Suppressor macrophage (primary cell): ENCODE measurements at places on chromosomes 5 and 9.

DNA sequence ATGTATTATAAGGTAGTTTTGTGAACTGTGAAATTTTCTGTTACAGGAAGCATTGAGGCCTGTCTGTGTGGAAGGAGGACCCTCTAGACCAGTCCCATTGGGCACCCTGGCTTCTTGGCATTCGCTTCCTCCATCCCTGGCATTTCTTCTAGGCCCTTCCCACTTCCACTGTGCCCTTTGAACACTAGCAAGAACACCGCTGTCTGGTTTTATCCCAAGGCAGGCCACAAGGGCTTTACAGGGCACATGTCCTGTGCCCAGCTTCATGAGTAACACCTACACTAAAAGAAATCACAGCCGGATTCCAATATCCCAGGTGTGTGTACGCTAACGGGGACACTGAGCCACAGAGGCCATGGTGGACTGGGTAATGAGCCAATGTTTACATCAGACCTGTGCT is 99.8 kb downstream of the ADRB2 start:
- DNase-seq = no peak

DNA sequence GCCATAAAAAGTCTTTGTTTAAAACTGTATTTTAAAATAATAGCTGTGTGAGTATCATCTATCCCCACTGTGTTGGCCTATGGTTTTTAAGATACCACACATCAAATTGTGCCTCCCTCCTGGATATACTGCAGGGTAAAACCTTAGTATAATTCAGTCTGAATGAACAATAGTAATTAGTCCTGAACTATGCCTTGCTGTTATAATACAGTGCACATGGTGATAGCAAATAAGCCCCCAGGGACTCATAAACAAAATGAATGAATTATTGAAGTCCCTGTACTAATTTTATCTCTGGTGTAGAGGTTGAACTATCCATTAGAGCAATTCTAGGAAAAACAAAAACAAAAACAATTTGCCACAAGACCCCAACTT is 142.7 kb upstream of the ADAMTSL1 start:
- no peak for DNase-seq

DNA sequence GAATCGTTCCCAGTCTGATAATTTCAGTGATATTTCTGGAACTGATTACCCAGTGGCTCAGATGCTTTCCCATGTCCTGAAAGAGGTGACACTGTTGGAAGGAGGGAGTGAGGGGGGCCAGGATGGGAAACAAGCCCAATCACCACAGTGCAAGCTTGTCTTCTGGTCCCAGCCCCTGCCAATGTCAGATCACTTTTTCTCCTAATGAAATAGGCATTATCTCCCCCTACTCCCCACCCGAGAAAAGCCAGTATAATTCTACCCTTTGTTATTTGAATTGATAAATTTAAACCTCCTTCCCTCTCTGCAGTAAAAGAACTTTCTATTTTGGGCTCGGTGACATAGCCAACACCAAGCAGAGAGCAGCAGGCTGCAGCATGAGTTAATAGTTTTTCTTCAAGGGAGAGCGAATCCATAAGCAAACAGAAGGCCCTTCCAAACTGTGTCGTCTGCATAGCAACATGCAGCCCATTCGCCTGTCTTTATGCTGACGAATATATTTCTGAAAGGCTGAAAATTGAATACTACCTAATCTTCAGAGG is 14.6 kb upstream of the PPP2CA start:
- no peak for DNase-seq

- no peak for DNase-seq
These were observed 45.9 kb upstream of the ITGA2 start for GRCh38 chr5:52943285-52943684.

GRCh38 chr5:171355302-171355724 is 32.3 kb upstream of the NPM1 start:
- DNase-seq = no peak

DNA sequence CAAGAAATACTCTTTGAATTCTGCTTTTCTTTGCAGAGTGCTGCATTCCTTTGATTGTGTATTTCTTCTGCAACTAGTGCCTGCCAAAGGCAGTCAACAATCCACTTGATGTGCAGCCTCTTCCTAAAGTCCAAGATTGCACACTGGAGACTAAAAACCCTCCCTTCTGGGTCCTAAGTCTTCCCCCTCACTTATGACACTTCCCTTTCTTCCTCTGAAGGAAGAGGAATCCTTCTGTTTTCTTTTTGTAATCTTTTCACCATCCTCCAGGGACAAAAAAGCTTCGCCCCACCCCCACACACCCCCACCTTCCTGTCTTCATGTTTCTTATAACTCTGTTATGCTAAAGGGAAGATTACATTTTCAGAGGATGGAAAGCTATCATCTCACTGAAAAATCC is 39.9 kb downstream of the WDR36 start:
- DNase-seq = peak; percentile 44

DNA sequence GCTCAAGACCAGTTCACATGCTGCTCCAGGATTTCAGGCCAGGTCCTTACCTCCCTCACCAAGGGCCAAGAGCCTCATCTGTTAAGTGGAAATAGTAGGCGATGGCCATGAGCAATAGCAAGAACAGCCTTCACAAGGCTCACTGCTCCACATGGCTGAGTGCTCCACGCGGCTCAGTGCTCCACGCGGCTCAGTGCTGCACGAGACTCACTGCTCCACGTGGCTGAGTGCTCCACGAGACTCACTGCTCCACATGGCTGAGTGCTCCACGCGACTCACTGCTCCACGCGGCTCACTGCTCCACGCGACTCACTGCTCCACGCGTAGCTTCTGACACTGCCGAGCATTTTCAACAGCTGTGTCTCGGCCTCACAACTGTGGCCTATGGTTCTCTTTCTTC is 36.4 kb upstream of the ADAMTS2 start:
- no peak for DNase-seq

- DNase-seq = peak; percentile 94
These were observed 11.5 kb downstream of the SMIM3 start for GRCh38 chr5:150789943-150790611.

- DNase-seq = no peak
These were observed 2.1 kb upstream of the MARCHF6 start for GRCh38 chr5:10351199-10351905.

DNA sequence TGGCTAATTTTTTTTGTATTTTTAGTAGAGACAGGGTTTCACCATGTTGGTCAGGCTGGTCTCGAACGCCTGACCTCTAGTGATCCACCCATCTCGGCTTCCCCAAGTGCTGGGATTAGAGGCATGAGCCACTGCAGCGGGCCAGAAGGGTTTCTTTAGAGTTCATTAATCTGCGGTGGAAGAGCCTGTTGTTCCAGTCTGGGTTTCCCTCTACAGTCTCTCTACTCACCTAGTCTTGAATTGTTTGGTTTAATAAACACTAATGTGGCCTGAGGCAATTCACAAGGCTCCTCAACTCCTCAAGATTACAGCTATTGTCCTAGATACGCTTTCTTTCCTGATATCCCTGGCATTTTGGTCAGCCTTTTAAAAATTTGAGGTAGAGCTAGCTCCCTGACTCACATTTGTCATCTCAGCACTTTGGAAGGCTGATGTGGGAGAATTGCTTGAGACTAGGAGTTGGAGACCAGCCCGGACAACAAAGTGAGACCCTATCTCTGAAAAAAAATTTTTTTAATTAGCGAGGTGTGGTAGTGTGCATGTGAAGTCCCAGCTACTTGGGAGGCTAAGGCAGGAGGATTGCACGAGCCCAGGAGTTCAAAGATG is 4.6 kb upstream of the SAR1B start:
- no peak for DNase-seq

- no peak for DNase-seq
These were observed 652.1 kb downstream of the GABRG2 start for GRCh38 chr5:162719720-162720119.

DNA sequence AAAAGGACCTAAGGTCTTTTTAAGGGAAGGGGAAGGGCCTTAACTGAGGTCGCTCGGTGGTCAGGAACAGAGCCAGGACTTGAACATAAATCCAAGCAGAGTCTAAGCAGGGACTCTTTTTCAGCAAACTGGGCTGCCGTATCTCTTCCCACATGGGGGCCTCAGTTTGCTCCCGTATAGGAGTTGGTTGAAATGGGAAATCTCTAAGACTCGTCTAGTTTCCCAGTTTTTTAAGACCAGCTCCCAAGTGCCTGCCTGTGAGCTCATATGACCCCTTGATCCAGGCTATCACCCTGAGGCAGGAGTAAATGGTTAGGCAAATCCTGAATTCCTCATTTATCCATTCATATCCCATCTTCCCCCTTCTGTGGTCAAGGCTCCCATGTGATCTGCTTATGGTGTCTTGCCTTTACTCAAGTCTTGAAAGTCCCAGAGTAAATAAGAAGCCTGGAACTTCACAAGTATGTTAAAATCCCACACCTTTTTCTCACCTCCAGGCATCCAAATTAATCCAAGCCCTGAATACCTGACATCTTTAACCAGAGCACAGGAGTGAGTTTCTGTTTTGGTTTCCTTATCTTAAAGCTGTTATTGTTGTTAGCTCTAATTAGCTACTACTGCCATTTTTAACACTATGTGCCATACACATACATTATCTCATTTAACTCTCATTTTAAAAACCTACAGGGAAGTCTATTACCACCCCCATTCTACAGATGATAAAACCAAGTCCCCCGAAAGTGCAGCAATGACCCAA is 3.0 kb downstream of the ARSI start:
- DNase-seq = no peak

DNA sequence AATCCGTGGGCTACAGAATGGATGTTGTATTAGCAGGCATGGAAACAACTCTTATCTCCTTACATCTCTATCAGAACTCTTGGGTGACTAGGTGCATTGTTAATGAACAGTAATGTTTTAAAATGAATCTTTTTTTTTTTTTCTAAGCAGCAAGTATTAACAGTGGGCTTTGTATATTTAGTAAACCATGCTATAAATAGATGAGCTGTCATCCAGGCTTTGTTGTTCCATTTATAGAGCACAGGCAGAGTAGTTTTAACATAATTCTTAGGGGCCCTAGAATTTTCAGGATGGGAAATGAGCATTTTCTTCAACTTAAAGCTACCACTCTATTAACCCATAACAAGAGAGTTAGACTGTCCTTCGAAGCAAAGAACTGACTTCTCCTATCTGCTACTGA is 233.7 kb upstream of the ADAMTSL1 start:
- no peak for DNase-seq

DNA sequence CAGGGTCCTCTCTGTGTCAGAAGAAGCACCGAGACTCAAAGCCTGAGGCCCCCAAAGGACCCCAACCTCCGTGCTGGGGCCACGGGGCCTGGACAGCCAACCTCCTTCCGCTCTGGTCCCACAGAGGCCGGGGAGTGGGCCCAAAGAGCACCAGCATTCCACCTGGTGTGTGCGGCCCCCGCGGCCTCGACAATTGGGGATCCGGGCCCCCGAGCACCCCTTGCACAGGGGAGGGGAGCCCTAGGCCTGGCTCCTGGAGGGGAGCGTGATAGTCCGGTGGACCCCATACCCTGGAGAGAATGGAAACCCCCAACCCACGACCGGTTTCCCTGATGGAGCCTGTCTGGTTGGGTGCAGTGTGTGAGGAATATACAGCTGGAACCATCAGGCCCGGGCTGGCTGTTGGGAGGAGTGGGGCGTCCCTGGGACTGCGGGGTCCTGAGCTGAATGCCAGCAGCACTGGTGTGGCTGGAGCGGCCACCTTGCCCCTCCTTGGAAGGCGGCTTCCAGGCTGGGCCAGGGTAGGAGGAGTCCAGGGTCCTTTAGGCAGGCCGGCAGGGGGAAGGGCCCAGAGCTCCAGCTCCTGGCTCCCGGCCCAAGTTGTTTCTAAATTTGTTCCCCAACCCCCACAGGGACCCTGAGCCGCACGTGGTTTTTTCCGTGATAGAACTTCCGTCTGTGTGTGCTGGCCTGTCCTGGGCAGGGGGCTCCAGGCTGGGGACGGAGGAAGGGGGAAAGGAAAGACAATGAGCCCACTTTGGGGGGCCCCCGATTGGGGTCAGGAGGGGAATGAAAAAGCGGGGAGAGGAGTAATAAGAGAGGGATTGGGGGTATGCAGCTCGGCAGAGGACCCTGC is 825 bp upstream of the TOR4A start:
- peak; percentile 79 for DNase-seq

GRCh38 chr5:93924628-93925027 is 183.2 kb upstream of the POU5F2 start:
- no peak for DNase-seq

- DNase-seq = no peak
These were observed 29.7 kb upstream of the ABO start for GRCh38 chr9:133304477-133305377.

DNA sequence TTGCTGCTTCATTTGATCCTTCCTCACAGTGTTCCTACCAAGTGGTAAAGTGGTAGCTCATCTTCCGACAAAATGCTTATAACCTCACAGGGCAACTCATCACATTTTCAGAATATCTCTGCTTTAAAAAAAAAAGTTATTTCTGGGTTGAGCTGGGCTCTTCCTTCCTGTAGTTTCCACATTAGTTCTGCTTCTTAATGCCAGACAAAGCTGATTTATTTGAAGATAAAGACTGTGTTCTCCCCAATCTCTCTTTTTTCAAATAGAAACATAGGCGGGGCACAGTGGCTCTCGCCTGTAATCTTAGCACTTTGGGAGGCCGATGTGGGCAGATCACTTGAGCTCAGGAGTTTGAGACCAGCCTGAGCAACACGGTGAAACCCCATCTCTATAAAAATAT is 273.1 kb downstream of the ACTL7B start:
- no peak for DNase-seq

DNA sequence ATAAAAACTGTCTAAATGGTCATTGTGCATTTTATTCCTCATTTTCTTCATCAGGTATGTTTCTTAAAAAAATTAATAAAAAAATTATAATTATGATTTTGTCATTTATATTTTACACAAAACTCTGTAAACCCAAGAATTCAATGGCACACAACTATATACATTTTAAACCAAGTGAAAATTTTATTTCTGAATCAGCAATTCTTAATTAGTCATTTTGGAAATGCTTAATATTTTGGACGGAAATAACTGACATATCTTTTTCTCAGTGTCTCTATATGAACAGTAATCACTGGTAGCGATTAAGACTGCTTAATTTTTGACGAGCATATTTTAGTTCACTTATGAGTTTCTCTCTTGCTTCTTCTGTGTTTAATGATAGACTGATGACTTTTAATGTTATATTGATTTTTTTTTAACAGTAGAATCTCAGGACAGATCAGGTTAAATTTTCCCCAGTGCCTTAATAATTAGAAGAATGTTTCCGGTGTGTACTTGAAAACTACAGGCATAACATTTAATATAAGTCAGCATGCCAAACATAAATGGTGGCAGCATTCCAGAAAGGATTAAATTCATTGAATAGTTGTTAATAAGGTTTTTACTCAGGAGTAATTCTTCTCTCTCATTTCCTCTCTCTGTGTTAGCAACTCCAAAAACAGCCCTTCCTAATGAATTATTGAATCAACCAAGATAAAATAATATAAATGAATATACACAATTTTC is 644.7 kb upstream of the CDH6 start:
- DNase-seq = no peak

- DNase-seq = peak; percentile 37
These were observed 46.8 kb downstream of the ITGA2 start for GRCh38 chr5:53035868-53036381.
